Activated gamma-delta T cell (primary cell): ENCODE measurements at places on chromosomes 2 and 18.

DNA sequence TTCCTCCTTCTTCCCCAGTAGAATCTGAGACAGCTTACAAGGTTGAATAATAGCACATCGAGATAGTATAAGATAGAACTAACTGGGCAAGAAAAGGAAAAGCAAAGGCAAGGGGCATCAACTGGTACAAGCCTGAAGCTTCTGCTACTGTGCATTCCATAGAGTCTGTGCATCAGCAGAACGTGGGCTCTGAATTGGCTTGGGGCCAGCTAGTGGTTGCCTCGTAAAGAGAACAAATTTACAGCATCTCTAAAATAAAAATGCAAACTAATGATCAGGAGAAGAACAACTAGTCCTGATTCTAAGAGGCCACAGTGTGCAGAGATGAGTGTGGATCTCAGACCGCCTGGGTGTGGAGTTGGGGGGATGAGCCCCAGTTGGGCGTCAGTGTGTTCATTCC lies 36.6 kb downstream of the UPP2 start:
- no peak for DNase-seq

DNA sequence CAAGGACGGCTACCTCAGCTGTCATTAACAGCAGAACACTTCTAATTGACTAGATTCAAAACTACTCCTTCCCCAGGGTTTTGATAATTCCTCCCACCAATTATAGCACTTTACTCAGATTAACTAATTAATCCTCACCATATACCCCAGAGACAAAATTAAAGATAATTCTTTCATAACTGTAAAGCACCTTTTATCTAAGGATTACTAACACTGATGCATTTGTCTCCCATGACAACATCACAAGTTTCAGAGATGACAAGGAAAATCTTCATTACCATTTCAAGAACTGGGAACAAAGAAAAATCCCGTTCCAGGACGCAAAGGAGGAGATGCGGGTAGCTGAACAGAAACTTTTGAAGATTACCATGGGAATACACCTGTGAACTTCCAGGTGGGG lies 129.4 kb upstream of the ITGA6 start:
- no peak for DNase-seq

- DNase-seq = no peak
Measured at GRCh38 chr18:6254456-6254855, 160.3 kb downstream of the L3MBTL4 start.

- DNase-seq = no peak
Measured at GRCh38 chr2:49177194-49177593, 22.9 kb upstream of the FSHR start.

DNA sequence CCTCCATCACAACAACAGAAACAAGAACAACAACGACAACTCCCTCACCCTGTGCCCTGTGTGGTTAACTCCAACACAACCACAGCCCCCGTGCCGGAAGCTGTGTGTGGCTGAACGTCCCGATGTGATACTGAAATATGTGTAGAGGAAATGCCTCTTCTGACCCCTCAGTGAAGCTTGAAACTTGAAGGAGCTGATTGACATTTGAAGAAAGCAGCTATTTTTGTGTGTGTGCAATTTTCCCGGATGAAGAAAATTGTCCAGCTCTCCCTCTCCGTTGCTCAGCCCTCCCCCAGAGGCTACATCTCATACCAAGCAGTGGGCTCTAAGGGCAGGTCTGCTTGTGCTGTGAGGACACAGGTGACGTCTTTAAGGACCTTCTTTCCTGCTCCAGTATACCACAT lies 173.8 kb downstream of the ICOS start:
- DNase-seq = peak; percentile 17
